ENCODE measurements at places on chromosomes 16 and 17.

DNA sequence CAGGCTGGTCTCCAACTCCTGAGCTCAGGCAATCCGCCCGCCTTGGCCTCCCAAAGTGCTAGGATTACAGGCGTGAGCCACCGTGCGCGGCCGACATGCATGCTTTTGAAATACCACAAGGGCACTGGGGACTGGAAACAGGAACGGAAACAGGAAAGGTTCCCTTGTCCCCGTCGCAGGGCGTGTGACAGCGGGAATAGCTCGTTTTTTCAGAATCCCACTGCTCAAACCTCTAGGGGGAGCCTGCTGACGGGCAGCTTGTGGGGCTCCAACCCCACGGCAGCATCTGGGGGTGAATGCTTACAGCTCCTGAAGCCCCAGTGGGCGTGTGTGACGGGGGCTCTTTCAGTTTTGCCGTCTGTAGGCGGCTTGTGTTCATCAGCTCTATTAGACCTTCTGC lies 18.8 kb upstream of the ASGR2 start:
- no peak for DNase-seq

GRCh38 chr16:85620374-85620773 lies 7.3 kb downstream of the GSE1 start:
- DNase-seq: no peak

DNA sequence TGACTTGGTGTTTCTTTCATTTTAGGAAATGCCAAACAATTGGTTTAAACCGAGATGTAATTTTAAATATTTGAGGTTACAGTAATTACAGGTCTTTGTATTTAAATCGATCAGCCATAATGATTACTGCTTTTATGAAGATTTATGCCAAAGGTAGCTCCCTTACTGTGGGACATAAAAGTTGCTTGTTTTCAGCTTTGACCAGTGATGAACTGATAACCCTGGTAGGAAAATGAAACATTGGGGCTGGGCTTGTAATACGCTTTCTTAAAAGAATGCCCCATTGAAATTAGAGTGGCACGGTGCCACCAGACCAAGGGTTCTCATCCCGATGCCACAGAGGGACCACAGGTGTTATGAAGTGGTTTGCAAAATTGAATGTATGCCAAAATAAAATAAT lies 7.3 kb downstream of the TNRC6A start:
- DNase-seq: no peak

DNA sequence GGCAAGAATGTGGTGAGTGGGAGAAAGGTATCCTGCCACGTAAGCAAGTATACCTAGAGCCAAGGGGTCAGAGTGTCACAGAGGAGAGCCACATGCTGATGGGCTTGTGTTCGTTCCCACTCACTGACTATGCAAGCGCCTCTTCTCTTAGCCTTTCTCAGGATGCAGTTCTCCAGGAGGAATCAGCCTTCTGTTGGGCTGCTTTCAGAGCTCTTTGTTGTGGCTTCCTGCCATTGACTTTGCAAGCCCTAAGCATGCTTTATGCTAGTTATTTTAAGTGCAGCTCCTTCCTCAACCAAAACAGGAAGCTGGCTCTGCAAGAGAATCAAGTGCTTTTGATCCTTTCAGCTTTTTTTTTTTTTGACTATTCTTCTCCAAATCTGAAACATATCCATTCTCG lies 66.6 kb downstream of the SIAH1 start:
- no peak for DNase-seq

All from cerebellar nuclear complex (tissue), 1 donor.